ENCODE measurements at places on chromosomes 16 and 17.

DNA sequence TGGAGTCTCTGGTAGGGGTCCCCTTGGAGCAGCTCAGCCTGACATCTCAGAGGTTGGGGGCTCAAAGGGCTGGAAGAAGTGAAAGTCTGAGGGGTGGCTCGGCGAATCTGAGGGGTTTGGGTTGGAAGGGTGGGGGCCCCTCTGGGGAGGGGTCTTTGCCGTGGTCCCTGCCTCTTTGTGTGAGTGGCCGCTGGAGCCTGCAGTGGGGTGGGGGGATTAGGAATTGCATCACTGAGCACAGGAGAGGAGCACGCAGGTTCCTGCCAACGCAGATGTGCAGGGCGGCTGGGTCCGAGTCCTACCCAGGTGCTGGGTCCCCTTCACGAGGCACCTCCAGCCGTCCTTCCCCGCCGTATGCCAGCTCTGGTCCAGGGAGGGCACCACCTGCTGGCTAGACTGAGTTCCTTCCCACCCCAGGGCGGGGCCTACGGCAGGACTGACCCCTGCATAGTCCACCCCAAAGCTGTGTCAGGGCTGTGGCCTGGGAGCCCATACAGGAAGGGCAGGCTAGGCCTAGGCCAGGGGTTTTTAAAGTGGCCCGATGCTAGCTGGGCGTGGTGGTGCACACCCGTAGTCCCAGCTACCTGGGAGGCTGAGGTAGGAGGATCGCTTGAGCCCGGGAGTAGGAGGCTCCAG is 9.9 kb downstream of the FMNL1 start:
- DNase-seq = no peak

DNA sequence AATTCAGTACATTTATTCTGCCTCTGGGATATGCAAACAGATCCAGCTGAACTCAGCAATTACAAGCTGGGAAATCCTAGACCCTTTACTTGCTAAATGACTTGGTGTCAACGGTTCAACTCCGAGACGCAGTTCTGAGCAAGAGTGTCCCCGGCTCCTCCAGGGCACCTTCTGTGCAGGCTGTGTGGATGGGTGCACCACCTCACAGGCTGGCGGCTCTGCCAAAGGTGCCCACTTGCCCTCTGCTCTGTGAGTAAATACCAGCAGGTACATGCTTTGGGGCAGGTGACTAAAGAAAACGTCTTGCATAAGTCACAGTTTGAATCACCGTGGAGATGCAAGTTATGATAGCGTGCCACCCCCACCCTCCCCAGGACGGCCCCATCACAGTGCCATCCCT is 23.3 kb downstream of the MAP1LC3B start:
- no peak for DNase-seq

DNA sequence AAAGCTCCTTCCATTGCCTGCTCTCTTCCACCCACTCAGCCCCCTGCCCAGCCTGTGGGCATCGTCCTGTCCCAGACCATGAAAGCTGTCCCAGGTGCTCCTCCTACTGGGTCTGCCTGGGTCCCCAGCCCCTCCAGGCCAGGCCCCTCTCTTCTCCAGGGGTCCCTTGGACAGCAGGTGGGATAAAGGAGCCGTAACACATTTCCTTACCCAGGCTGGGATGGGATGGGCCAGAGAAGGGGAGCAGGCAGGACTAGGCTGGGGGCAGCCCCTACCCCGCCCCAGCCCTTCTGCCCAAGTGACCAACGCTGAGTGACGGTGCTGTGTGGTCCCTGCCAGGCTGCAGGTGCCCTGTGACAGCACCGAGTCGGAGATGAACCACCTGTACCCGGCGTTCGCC is 80.1 kb downstream of the MGAT5B start:
- DNase-seq = no peak

DNA sequence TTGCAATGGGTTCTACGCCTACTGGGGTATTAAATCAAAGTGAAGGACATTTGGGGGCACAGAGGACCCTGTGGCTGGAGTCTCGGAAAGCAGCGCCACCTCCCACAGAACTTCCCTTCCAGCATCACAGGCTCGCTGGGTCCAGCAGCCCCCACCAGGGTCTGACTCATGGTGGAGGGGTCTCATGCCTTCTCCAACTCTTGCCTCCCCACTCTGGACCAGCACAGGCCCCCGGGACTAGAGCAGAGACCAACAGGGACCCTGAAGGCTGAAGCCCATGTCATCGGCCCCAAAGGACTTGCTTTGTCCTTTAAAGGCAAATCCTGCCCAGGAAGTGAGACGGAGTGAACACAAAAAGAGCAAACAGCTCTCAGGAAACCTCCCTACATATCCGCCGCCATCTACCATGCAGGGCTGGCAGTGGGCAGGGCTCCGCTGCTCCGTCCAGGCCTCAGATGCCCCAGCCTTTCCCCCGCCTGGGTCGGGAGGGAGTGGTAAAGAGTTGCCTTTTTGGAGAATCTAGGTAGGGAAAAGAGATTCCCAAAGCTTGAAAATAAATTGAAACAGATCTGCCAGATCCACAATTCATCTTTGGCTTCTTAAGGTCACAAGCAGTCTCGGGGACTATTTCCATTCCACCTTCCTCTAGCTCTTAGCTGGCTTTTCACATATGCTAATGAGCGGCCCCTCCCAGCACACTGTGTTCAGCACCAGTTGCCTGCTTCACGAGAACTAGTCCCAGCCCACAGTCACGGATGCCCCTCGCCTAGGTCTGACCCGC is 2.1 kb upstream of the GPRC5C start:
- no peak for DNase-seq

GRCh38 chr17:49727380-49727779 is 19.6 kb upstream of the SLC35B1 start:
- DNase-seq = no peak

DNA sequence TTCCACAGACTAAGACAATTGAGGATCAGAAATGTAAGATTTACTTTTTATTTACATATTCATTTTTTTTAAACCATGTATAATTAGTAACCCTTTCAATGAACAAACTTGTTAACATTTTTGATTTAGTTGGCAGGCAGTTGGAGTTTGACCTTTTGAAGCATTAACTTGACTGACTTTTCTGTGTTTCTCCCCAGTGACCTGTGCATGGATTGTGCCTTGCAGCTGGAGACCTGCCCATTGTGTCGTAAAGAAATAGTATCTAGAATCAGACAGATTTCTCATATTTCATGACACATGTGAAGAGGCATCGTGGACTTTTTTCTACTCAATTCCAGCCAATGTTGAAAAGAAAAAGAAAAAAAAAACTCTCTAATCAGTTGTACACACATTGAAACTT is 6.4 kb upstream of the ARL2BP start:
- no peak for DNase-seq

DNA sequence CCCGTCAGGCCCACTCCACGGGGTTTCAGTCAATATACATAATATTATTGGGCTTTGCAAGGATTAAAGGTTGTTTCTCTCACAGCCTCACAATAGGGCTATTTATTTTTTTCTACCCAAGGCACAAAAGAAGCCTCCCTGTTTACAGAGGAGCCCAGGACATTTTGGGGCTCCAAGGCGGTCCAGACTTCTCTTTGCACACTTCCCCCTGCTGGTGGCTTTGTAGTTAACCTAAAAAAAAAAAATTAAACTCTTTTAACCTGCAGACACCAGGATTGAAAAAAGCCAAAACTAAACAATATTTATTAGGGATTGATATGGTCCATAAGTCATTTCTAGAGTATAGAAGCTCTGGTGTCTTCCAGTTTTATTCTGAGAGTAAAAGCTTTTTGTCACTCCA is 169.7 kb upstream of the ZFHX3 start:
- no peak for DNase-seq

DNA sequence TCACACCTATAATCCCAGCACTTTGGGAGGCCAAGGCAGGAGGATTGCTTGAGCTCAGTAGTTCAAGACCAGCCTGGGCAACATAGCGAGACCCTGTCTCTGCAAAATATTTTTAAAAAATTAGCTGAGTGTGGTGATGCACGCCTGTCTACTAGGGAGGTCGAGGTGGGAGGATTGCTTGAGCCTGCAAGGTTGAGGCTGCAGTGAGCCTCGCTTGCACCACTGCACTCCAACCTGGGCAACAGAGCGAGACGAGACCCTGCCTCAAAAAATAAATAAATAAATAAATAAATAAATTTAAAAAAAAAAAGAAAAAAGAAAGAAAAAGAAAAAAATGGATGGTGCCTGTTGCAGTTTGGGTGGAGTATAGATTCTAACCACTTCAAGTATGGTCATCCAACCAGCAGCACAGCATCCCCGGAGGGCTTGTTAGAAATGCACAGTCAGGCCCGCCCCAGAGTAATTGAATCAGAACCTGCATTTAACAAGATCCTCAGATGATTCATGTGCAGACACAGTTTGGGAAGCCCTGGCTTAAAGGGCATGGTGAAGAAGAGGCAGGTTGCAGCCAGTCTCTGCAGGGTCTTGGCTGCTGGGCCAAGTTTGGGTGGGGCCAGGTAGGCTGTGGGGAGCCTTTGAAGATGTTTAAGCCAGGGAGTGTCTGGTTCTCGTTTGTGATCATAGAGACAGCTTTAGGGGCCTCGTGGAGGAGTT is 40.8 kb downstream of the MRC2 start:
- DNase-seq = no peak

GRCh38 chr16:54954220-54954619 is 23.6 kb downstream of the IRX5 start:
- no peak for DNase-seq

All from tibial nerve (tissue), 4 donors.